ACHN (cell line): ENCODE measurements at places on chromosomes 5 and 9.

DNA sequence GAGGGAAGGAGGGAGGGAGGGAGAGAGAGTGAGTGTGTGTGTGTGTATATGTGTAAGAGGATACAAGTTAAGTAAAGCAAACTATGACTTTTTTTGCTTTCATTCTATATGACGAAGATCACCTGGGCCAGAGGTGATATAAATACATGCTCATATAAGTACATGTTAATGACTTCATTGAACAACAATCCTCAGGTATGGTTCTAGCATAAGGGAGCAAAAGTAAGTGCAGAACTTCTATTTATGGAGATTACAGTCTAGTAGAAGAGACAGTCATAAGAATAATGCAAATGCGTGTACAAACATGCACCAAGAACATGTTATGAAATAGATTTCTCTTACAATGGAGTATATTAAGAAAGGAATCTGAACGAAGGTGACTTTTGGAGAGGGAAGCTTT lies 1804.0 kb downstream of the MAT2B start:
- no peak for DNase-seq

GRCh38 chr5:143586781-143587362 lies 183.4 kb upstream of the NR3C1 start:
- no peak for DNase-seq

DNA sequence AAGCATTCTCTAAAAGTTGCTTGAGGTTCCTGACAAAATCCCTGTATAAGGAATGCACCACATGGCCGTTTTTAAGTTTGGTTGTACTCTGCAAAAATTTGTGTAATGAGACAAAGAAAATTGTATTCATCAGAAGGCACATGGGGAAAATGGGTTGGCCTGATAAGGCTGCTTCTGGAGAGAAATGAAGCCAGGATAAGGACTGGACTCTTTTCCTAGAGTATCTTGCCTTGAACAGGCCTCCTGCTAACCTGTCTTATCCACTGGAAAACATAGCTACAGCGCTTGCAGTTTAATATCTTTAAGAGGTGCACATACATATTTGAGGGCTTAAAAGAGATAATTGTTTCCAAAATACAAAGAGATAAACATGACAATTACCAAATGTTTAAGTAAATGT lies 41.4 kb upstream of the IFNK start:
- DNase-seq, result no peak

GRCh38 chr5:119745976-119746375 lies 116.6 kb downstream of the FAM170A start:
- no peak for DNase-seq

GRCh38 chr5:160961761-160962160 lies 109.8 kb upstream of the ATP10B start:
- DNase-seq, result no peak

DNA sequence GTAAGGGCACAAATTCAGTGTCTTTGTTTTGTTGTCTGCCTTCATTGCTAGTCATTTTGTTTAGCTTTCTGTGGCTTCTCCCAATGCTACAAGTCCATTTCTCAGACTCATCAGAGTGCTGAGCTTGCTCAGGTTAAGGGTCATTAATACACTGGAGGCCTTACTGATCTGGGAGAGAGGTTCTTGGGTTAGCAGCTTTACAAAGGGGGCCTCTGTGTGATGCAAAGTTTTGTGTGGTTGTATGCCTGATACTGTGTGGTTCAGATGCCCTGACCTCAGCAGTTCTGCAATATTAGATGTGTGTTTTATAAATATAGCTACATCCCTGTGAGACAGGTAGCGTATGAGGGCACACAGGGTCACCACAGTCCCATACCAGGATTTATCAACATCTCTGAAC lies 34.8 kb upstream of the SMARCA2 start:
- no peak for DNase-seq

DNA sequence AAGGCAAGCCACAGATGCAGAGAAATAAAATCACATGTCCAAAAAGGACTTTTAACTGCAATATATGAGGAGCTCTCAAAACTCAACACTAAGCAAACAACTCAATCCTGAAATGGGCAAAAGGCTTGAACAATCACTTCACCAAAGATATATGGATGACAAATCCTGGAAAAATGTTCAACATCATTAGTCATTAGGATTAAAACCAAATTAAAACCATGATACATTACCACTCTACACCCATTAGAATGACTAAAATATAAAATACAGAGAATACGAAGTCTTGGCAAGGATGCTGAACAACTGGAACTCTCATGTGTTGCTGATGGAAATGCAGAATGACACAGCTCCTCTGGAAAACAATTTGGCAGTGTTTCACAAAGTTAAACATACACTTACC lies 277.4 kb downstream of the TLE1 start:
- no peak for DNase-seq

DNA sequence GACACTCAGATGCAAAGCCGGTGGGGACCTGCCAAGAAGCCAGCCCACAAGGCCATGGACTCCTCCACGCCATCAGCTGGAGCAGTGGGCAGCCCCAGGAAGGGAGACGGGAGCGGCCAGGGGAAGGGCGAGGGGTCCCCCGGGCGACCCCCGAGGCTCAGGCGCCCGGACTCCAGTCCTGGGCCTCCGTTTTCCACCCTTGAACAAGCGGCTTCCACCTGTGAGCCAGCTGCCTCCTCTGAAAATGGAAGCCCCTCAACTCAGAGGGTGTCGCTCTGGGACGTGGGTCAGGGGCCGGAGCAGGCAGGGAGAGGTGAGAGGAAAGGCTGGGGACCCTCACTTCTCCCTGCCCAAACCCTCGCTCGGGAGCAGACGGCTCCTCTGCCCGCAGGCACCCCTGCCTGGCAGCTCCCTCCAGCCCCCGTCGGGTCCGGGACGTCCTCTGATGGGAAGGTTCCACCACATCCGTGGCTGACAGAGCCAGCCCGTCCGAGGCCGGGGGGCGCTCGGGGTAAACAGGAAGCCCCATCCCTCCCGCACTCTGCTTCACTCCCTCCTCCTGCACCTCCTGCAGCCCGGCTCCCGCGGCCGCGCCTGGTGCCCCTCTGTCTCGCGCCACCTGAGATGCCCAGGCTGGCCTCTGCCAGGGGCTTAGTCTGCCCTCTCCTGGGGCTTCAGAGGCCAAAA lies 3.7 kb upstream of the EGFL7 start:
- DNase-seq, result no peak

DNA sequence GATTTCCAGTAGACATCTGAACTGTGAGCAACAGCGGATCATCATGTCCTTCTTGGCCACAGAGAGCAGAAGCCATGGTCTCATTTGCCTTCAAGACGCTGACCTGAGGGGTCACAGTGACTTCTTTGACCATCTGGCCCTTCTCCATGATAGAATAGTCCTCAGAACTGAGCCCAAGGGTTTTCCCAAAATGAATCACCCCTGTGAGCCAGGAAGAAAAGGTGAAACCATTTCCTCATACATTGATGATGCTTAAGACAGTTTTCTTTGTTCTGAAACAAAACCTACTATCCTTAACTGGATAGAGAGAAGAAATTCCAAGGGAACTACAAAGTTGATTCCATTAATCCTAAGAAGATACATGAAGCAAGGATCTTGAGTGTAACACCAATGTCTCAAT lies 503.9 kb downstream of the CTNND2 start:
- no peak for DNase-seq

DNA sequence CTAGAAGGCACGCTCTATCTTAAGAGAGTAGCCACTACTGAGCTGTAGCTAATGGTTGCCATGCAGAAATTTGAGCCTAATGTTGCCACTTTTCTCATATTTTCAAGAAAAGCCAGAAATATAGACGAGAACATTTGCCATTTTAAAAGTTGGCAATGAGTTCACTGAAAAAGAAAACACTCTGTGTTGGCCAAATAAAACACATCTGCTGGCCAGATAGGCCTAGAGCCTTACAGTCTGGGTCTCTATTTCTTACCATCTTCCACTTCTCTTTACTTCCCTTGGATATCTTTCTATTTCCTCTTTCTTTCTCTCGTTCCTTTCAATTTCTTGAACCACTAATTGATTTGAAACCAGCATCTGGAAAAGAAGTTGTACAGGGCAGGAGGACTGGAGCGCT lies 36.6 kb upstream of the VCAN start:
- DNase-seq, result no peak

- DNase-seq, result no peak
Observed at GRCh38 chr9:105483618-105484017, 35.8 kb downstream of the FSD1L start.

DNA sequence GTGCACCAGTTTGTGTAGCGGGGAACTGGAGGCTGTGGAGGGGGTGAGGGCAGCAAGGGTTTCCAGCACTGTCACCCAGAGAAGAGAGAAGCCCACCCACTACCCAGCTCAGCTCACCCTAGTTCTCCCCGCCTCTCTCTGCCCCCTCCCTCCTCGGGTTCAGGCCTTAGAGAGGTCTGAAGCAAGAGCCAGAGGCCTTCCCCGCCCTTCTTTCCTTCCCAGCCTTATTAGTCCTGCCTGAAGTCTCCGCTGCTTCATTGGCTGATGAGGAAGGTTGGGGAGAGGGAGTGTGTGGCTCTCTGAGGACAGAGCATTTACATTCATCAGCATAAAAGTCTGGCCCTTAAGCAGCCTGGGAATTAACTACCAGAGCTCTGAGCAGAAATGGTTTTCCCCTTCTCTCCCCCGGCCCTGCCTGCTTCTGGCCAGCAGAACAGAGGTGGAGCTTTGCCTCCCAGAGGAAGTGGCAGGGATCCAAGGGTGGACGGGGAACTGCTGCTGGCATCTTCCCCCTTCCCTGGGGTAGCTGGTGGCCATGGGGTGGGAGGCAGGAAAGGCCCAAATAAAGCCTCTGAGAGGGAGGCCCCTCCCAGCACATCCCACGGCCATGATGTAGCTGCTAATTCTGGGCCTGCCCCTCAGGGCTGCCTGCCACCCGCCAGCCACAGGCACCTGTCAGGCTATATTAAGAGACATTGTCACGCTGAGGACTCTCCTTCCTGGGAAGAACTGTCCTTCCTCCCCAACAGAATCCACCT lies 4.1 kb downstream of the DNAJB5 start:
- DNase-seq, result no peak

DNA sequence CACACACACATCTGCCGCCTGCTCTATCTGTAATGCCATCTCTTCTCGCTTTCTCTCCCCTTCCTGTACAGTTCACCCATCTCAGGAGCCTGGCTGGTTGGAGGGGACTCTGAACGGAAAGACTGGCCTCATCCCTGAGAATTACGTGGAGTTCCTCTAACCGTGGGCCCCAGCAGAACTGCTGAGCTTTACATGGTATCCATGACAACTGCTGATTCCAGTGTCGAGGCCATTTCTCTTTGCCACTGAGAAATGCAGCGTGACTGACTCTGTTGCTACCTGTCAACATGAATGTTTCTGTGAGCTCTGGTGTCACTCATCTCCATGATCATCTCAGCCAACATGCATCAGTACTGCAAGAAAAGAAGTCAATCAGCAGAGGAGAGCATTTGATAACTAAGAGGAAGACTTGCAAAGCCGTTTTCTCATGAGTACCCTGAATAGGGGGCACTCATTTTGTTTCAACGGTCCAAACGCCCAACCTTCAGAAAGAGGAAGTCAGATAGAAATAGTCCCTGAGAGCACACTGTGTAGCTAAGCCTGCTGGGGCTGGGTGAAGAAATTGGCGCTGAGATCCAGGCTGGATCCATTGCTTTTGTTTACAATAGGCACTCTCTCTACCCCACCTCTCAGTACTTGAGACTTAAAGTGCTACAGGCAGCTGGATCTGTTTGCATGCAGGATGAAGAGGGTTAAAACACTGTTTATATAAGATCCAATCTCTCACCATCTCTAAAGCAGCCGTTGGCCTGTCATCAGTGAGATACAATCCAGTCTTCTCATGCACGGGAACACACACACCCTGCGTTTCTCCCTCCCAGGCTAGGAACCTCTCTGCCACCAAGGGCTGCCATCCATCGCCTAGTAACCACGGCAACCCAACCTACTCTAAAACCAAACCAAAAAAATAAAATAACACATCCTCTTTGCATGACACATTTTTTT lies 180.9 kb downstream of the NR3C1 start:
- no peak for DNase-seq

- DNase-seq, result no peak
Observed at GRCh38 chr5:107485184-107485583, 185.6 kb downstream of the EFNA5 start.

GRCh38 chr5:29148581-29148980 lies 2044.9 kb upstream of the CDH6 start:
- DNase-seq, result no peak

- peak; percentile 24 for DNase-seq
Observed at GRCh38 chr5:154520861-154521453, 42.9 kb upstream of the HAND1 start.

DNA sequence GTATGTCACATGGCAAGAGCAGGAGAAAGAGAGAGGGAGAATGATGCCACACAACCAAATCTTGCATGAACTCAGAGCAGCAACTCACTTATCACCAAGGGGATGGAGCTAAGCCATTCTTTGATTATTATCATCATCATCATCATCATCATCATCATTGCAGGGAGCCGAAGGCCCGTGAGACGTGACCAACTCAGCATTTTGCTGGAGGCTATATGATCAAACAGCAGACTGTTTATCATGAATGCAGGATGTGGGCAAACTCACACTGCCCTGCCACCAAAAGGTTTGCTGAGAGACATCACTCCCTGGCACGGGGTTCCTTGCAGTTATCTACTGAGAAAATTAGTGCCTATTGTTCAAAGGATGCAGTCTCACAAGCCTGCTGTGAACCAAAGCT lies 8.6 kb upstream of the ZNF169 start:
- no peak for DNase-seq

DNA sequence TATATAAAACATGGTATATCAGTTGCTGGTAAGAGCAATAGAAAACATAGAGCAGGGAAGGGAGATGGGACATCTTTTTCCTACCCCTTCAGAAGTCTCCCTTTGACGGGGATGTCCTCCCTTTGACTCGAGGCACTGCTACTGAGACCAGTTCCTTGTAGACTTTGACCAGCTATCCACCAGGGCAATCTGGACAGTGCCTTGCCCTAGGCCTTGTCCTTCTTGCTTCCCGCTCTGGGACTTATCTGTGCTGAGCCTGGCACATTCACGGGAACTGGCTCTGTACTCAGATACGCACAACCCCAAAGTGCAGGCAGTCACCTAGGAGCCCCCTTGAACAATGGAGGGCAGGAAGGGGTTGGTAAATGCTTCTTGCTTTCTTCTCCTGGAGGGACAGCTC lies 116.6 kb upstream of the ANKH start:
- no peak for DNase-seq

DNA sequence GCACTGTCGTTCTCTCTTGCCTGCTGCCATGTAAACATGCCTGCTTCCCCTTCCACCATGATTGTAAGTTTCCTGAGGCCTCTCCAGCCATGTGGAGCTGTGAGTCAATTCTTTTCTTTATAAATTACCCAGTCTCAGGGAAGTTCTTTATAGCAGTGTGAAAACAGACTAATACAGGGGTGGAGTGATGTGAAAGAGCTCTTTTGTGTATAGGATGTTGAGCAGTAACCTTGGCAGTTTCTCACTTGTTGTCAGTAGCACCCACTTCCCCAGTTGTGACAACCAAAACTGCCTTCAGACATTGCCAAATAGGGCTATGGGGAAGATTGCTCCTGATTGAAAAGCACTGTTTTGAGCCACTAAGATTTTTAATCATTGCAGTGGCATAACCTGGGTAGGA lies 552.2 kb upstream of the ZNF462 start:
- DNase-seq, result no peak
